ENCODE measurements at places on chromosomes 2 and 18.

- no peak for DNase-seq
Measured at GRCh38 chr2:15120631-15121030, 440.5 kb downstream of the NBAS start.

- DNase-seq, result peak; percentile 94
Measured at GRCh38 chr2:44100351-44100750, 68.3 kb upstream of the PPM1B start.

- DNase-seq, result peak; percentile 89
Measured at GRCh38 chr2:36478332-36478738, 119.6 kb downstream of the FEZ2 start.

DNA sequence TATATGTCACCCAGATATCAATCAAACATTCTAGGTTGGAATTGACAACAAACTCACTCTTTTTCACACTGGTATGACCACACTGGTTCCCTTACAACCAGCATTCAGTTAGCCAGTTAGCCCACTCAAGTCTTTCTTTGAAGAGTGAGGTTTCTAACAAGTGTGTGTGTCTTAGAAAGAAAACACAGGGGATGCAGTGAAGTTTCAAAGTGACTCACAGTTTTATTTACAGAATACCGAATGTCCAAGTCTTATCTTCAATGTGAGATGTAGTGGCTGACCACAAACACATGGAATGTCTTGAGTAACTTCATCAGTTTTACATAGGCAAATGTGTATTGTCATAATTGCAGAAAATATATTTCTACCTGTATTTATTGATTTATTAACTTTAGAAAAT is 274.7 kb upstream of the HNMT start:
- no peak for DNase-seq

GRCh38 chr2:163626639-163627109 is 109.1 kb downstream of the FIGN start:
- no peak for DNase-seq

DNA sequence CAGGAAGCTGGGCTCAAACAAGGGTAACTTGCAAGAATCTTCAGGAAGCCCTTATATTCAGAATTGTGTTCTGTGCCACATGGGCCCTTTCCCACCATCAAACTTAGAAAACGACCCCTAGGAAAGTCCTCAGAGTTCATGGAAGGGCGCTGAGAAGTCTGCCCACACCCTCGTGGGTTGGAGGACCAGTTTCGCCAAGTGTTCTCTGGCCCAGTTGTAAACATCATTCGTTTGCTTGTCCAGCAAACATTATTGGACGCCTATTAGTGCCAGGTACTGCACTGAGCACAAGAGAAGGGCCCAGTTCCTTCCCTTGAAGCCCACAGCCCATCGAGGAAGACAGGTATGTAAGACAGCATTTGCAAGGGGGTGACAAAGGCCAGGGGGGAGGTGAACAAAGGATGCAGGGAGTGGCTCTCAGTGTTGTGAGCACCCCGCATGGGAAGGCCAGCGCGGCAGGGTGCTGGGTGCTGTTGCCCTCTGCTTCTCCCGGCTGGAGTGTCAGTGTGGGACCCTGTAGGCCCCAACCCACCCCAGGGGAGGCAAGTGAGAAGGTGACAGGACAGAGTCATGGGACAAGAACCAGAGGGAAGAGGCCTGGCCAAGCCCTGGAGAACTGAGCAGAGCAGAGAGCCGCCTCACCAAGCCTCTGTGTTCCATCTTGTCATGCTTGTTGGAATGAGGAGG is 60.2 kb upstream of the ALPP start:
- DNase-seq, result no peak

- DNase-seq, result no peak
Measured at GRCh38 chr2:166651080-166651675, 157.1 kb upstream of the SCN7A start.

- no peak for DNase-seq
Measured at GRCh38 chr18:33580546-33580945, 2.5 kb downstream of the ASXL3 start.

- no peak for DNase-seq
Measured at GRCh38 chr2:169080250-169081069, 11.1 kb downstream of the DHRS9 start.

GRCh38 chr2:153972412-153972811 is 100.7 kb downstream of the GALNT13 start:
- DNase-seq, result no peak

- DNase-seq, result no peak
Measured at GRCh38 chr2:6556755-6557154, 309.0 kb downstream of the CMPK2 start.
